ENCODE measurements at places on chromosomes 11 and 22. TPM values are rescaled to one million over a fixed set of nuclear protein-coding genes. Genes with fewer than 3 reads are reported as not detected.

GLYATL2 gene
- total RNA-seq: 1.2 TPM

RGL4 gene
- not detected for total RNA-seq

NLRP6 gene
- total RNA-seq: not detected

MUC5AC gene
- total RNA-seq: not detected

NNMT gene
- total RNA-seq: 21.6 TPM

All from tongue (tissue), 3 donors.